ENCODE measurements at places on chromosomes 3 and 15. TPM values are rescaled to one million over a fixed set of nuclear protein-coding genes. Genes with fewer than 3 reads are reported as not detected.

Gene PLCD1
- 41.6 TPM for total RNA-seq

Gene INSYN1
- total RNA-seq, result 1.7 TPM

Gene SMCO1
- total RNA-seq, result not detected

Gene COL8A1
- total RNA-seq, result 4.0 TPM

Gene WNT7A
- total RNA-seq, result 13.7 TPM

Gene SSUH2
- total RNA-seq, result 0.34 TPM

Gene ROPN1
- not detected for total RNA-seq

Gene SH3BP5
- total RNA-seq, result 6.2 TPM

Gene IL17RD
- total RNA-seq, result 7.7 TPM

Gene CAMK2N2
- under 0.01 TPM for total RNA-seq

Gene GOLGA8T
- not detected for total RNA-seq

Gene AMOTL2
- total RNA-seq, result 83.3 TPM

Gene OCA2
- total RNA-seq, result 2.5 TPM

Gene PFKFB4
- total RNA-seq, result 15.7 TPM

Gene SLC9C1
- total RNA-seq, result 0.21 TPM
